RWPE2 (cell line): ENCODE measurements at places on chromosomes 6 and 20.

GRCh38 chr20:52049001-52049731, 142.4 kb downstream of the ZFP64 start:
- no peak for DNase-seq

GRCh38 chr6:90765895-90766294, 179.0 kb upstream of the MAP3K7 start:
- DNase-seq = no peak

DNA sequence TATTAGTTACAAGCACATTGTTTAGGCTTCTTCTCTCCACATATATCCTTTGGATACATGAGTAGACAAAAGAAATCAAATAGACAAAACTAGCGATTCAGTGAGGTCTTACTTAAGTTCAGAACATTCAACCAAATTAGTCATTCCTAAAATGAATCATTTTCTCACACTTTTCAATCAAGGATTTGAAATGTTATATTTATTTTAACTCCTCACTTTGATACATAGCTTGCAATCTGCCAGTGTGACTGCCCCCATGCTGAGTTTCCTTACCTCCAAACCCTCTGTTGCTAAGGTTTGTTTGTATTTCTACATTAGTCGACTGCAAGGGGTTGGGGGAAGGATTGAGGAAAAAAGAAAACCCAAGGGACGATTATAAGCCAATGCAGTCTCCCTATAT, 3.5 kb upstream of the MOXD1 start:
- DNase-seq = no peak

- no peak for DNase-seq
Measured at GRCh38 chr6:157535340-157536222, 154.6 kb downstream of the ZDHHC14 start.

- no peak for DNase-seq
Measured at GRCh38 chr6:44775121-44775520, 387.6 kb downstream of the CDC5L start.

- DNase-seq = no peak
Measured at GRCh38 chr20:17873410-17874270, 95.0 kb downstream of the SNX5 start.

DNA sequence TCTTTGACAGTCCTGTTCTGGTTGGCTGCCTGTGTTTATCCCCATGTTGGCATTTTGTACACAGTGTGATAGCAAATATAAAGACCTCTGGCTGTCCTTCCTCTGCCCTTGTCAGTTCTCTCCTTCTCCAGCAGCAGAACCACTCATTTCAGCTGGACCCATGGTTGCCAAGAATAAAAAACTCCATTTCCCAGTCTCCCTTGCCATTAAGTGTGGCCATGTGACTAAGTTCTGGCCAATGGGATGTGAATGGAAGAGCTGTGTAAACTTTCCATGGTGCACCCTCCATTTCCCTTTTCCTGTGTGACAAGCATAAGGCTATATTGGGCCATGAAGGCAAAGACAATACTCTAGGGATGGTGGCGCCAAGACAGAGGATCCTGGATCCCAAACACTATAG, 78.4 kb upstream of the TBC1D7 start:
- DNase-seq = no peak
